Stimulated activated naive CD4-positive, alpha-beta T cell treated with Interleukin-2 at 50 U/mL for 16 hours (primary cell): ENCODE measurements at places on chromosomes 7 and 10.

DNA sequence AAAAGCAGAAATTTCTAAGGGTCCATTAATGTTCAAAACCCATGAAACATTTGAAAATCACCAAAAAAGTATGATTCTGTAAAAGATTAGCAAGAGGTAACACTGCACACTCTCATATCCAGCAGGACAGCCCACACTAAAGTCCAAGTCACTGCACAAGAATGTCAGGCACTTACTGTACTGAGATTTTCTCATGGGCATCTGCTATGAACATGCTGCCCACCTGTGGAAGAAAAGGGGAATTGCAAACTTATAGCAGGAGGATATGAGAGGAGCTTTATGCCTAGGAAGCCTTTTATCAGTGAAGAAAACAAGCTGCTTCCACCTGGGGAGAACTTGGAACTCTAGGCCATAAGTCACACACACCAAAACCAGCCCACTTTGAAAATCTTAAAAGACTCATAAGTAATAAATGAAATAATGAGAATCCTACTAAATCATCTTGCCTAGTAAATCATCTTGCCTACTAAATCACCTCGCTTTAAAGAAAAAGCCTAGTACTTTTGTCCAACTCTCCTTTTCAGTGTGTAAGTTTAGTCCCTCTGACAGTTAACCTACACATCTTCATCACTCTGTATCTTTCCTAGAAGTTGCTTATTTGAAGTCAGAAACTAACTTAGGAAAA lies 46.1 kb downstream of the ARMH3 start:
- DNase-seq: no peak

GRCh38 chr7:28083164-28083997 lies 97.2 kb downstream of the JAZF1 start:
- no peak for DNase-seq

DNA sequence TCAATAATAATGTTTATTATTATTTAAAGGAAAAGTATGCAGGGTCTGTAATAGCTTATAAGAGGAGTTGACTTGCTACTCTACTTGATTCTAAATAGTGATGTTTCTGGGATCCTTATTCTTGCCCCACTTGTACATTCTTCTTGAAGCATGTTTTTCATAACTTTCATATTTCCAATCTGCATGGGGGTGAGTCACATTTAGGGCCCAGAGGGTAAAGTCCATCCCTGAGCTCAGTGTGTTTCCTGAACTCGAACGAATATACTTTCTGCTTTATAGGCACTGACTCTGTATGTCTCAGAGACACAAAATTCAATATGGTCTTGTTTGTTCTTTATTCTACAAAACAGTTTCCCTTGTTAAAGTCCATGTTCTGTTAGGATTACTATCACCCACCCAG lies 61.0 kb upstream of the SMIM30 start:
- DNase-seq: no peak

DNA sequence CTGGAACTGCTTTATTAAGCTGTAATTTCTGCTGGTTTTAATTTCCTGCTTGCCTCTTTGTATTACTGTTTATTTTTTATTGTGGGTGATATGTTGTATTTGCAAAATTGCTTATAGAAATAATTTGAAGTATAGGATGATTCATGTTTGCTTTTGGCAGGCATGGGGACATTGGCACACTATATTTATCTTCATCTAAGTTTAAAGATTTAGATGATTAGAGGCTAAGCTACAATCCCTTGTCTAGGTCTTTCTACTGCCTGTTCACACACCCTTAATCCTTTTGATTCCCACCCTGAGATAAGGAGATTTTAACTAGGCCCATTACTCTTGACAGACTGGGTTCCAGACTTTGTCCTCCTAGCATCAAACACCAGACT lies 182.8 kb upstream of the KAT6B start:
- DNase-seq: no peak

DNA sequence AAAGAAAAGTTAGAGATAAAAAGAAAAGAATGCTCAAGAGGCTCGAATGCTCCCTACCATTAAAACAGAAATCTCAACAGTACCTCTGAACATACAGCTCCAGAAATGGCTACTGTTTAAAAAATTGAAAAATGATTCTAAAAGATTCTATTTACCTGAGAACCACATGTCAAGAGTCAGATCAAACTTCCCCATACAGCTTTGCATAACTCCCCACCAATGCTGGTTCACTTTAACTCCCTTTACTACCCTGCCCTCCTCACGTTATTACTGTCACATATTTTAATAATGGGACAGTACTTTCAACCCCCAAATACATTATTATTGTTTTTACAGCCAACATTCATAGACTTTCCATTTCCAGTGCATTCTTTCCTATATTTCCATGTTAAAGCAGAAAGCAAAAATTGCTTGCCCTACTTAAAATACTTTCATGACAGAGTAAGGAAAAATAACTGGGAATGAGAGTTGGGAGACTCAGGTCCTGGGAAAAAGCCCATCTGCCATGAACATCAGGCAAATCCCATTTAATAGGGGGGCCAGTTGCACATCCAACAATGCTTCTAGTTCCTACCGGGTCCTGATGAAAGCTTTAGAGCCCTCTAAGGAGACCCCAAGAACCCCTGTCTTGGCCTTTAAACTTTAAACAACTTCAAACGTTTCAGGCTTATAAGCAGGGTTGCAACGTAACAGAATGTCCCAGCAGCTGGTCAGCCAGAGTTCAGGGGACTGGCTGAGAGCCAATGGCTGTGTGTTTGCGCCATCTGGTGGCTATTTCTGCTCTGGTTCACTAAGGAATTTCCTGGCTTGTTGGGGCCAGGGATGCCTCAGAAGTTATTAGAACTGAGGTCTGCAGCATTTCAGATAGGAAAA lies 247.4 kb downstream of the ELMO1 start:
- peak; percentile 23 for DNase-seq

- DNase-seq: peak; percentile 23
Measured at GRCh38 chr10:35640474-35640873, 1.6 kb downstream of the FZD8 start.

GRCh38 chr7:122597277-122597676 lies 101.6 kb downstream of the RNF133 start:
- no peak for DNase-seq

DNA sequence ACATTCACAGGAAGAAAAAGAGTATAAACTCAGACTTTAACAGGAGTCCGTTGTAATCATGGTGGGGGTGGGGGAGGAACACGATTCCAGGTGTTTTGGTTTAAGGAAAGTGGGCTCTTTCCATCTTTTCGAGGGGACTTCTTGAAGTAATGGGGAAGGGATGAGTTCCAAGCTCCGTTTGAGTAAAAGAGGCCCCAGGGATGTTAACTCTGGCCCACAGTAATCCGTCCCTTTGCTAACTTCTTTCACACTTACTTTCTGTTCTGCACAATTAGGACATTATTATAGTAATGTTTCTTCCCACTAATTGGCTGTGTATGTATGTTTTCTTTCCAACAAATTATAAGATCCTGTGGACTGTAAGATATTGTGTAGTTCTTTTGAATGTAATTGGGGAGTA lies 374.4 kb downstream of the BBS9 start:
- DNase-seq: no peak

DNA sequence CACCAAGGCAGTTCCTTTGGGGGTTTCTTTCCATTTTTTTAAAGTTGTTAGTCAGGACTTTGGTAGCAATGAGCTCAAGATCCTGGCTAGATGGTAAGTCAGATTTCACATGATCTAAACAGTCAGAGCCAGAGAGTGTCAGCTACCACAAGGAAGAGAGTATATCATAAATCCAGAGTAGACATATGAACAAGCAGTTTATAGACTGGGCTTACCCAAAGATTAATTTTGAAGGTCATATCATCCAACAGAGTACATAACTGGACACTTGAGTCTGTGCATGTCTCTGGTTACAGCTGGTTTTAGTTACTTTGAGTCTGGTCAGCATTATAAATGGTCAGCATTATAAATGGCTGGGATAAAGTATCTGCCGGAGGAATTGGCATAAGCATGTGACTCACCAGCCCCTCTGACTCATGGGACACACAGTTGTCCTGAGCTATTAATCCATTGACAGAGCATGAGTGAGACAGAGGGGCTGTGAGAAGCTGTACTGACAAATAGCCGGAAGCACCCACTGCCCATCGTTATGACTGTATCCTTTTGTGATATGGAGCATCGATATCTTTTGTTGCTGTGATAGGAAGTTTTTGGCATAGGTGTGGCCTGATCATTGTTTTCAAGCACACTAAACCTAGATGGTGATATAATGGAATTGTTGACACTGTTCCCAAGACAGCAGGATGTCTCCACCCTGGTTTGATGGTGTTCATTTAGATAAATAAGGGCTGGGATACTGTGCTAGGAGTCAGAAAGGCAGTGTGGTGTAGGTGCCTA lies 19.3 kb downstream of the PPP1R3C start:
- DNase-seq: no peak

DNA sequence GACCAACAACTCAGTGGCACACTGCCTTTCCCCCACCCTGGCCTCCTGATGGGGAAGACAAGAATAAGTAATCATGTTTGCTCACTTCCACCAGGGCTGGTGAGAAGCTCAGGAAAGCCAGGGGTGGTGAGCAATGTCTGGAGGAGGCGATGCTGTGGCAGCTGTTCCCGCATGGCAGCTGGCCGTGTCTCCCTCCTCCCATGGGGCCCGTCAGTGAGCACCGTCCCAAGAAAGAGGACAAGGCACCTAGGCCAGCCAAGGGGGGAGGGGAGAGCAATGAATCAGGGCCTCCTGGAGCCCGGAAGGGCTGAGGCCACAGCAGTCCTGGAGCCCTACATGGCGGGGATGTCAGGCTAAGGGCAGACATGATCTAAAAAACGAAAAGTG lies 69.2 kb upstream of the INSIG1 start:
- no peak for DNase-seq

- DNase-seq: no peak
Measured at GRCh38 chr7:111561654-111561903, 713 bp downstream of the IMMP2L start.
